ENCODE measurements at places on chromosomes 6 and 20. TPM values are rescaled to one million over a fixed set of nuclear protein-coding genes. Genes with fewer than 3 reads are reported as not detected.

The COX4I2 gene
- total RNA-seq, result not detected

DNA sequence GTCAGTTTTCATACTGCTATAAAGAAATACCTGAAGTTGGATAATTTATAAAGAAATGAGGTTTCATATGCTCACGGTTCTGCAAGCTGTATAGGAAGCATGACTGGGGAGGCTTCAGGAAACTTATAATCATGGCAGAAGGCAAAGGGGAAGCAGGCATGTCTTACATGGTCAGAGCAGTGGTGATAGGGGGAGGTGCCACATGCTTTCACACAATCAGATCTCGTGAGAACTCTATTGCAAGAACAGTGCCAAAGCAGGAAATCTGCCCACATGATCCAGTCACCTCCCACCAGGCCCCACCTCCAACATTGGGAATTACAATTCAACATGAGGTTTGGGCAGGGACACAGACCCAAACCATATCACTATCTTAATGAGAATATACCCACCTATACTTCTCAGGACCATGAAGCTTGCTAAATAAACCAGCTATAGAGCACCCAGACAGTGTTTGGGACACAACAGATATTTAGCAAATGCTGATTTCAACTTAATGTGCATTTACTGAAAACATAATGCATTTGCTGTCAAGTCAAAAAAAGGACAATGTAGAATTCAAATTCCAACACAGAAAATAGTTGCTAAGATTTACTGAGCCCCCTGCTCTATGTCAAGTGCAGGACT, 63.8 kb downstream of the TNFRSF21 start:
- no peak for DNase-seq
- H3K4me3 ChIP-seq, result no peak overlapping the region
- H3K27ac ChIP-seq, result peak overlapping the region; percentile 61
- H3K36me3 ChIP-seq, result no peaks in the 10 kb centered on the region
- H3K4me1 ChIP-seq, result peaks cover 49% of the 10 kb centered on the region

GRCh38 chr6:28258877-28259777, at the start of gene NKAPL:
Gene NKAPL (plus strand): TSS chr6:28259297. CDS start chr6:28259372, 75 bp downstream.
- H3K27ac ChIP-seq, result no peak within 1 kb of the TSS
- DNase-seq, result peak; percentile 93
- no peaks in the 10 kb centered on the region for H3K27me3 ChIP-seq
- peaks cover 7% of the 10 kb centered on the region for H3K4me1 ChIP-seq
- no peaks in the 10 kb centered on the region for H3K36me3 ChIP-seq

The FOXC1 gene
- 3.0 TPM for total RNA-seq

The PCK1 gene
- 7.5 TPM for total RNA-seq

The MUC21 gene
- total RNA-seq, result not detected

DNA sequence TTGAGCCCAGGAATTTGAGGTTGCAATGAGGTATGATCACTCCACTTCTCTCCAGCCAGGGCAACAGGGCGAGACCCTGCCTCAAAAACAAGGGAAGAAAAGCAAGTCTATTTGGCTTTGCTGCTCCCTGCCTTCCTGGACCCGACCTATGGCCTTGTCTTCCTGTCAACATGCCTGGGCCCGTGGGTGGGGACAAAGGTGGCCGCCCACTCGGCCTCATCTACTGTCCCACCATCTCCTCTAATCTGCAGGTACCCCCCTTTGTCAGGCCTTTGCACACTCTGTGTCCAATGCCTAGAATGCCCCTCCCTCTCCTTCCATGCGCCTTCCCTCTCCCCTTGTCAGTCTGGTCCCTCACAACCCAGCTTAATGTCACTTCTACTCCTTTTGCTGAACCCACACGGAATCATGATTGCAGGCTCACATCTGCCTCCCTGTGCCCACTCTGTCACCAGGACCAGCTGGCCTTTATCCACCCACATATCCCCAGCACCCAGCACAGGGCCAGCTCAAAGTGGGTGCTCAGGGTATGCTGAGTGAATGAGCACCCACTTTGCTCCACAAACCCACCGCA, 40.3 kb downstream of the MDFI start:
- H3K4me1 ChIP-seq, result peaks cover 19% of the 10 kb centered on the region
- DNase-seq, result no peak
- no peak overlapping the region for H3K27ac ChIP-seq

DNA sequence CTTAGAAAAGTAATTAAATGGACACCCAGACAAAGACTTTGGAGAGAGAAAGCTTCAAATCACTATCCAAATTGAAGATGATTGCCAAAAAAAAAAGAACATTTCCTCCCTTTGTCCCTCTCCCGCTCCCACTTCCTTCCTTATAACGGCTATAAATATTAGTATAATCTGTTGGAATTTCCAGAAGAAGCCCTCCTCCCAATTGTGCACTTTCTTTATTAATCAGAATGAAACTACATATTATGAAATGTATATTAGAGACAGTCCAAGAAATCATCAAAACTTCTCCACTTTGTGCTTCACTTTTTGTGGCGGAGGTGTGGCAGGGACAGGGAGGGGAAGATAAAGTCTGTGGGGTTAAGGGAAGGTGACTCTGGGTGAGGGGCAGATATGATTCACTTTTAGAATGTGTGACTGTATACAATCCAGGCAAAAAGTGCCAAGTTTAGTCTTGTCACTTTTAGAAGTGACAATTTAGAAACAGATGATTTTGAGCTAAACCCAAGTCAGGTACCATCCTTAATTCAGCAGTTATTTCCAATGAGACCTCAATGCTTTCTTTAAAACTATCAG, 195.0 kb upstream of the MARCKS start:
- no peaks in the 10 kb centered on the region for H3K4me1 ChIP-seq
- no peak overlapping the region for H3K27ac ChIP-seq
- no peak overlapping the region for H3K4me3 ChIP-seq
- DNase-seq, result no peak

- H3K36me3 ChIP-seq, result no peaks in the 10 kb centered on the region
- no peak for DNase-seq
- peaks cover 6% of the 10 kb centered on the region for H3K4me1 ChIP-seq
- H3K27ac ChIP-seq, result no peak overlapping the region
- no peak overlapping the region for H3K4me3 ChIP-seq
These were observed 4.4 kb upstream of the HLA-DMB start for GRCh38 chr6:32945108-32945760.

DNA sequence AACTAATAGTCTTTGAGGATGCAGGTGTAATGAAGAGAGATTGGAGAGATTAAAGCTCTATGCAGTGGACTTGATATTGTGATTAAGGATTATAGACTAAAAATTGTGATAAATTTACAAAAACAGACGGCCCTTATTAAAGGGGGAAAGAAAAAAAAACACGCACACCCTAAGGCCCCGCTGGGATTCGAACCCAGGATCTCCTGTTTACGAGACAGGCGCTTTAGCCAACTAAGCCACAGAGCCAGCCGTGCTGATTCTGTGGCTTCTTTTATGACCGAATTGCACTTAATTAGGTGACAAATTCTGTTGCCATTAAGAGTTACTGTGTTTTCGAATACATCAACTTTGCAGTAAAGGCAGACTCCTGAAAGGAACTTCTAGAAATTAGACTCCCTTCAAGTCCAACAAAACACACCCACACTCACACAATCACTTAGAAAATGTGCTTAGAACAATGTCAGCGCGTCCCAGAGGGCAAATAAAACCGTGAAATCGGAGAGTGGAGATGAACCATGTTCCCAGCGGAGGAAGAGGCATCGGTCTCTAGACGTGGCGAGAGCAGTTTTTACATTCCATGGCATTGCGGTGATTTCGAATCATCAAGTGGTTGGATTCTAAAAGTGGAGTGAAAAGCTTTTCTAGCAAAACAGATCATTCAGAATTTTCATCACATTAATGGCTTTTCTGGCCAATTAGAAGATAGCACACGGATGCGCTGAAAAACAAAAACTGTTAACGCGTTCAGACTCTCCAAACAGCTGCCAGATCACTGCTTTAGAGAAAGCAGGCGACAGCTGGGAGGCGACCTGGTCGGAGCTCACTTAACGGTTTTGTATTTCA, 122.6 kb downstream of the GPX5 start:
- no peaks in the 10 kb centered on the region for H3K4me1 ChIP-seq
- peak overlapping the region; percentile 40 for H3K27ac ChIP-seq
- no peaks in the 10 kb centered on the region for H3K36me3 ChIP-seq
- peaks cover 41% of the 10 kb centered on the region for H3K27me3 ChIP-seq
- peak overlapping the region; percentile 18 for H3K4me3 ChIP-seq

GRCh38 chr6:43283905-43284304, 14.2 kb upstream of the SLC22A7 start:
- H3K4me3 ChIP-seq, result no peak overlapping the region
- H3K27ac ChIP-seq, result no peak overlapping the region
- peaks cover 36% of the 10 kb centered on the region for H3K27me3 ChIP-seq
- DNase-seq, result no peak
